ENCODE measurements at places on chromosomes 2 and 18.

- no peak for DNase-seq
Measured at GRCh38 chr2:11812466-11813248, 66.2 kb downstream of the LPIN1 start.

GRCh38 chr18:73240899-73241298 lies 373.1 kb upstream of the NETO1 start:
- no peak for DNase-seq

DNA sequence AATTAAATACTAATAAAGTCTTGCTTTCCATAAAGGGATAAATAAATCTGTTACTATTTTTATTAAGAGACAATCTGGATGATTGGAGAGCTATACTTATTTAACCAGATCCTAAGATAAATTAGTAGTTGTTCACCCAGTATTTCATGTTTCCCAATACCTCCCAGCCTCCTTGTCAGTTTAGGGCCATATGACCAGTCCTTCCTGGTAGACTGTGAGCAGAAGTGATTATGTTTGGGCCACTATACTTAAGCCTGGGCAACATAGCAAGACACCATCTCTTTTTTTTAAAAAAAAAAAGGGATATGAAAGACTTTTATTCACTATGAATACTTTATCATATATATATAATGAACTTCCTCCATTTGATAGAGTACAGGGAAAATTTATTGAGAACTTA lies 48.8 kb upstream of the PPM1B start:
- no peak for DNase-seq

- no peak for DNase-seq
Measured at GRCh38 chr2:241974851-241975592, 105.5 kb downstream of the RTP5 start.

- DNase-seq: no peak
Measured at GRCh38 chr2:62398356-62398755, 107.6 kb downstream of the TMEM17 start.

DNA sequence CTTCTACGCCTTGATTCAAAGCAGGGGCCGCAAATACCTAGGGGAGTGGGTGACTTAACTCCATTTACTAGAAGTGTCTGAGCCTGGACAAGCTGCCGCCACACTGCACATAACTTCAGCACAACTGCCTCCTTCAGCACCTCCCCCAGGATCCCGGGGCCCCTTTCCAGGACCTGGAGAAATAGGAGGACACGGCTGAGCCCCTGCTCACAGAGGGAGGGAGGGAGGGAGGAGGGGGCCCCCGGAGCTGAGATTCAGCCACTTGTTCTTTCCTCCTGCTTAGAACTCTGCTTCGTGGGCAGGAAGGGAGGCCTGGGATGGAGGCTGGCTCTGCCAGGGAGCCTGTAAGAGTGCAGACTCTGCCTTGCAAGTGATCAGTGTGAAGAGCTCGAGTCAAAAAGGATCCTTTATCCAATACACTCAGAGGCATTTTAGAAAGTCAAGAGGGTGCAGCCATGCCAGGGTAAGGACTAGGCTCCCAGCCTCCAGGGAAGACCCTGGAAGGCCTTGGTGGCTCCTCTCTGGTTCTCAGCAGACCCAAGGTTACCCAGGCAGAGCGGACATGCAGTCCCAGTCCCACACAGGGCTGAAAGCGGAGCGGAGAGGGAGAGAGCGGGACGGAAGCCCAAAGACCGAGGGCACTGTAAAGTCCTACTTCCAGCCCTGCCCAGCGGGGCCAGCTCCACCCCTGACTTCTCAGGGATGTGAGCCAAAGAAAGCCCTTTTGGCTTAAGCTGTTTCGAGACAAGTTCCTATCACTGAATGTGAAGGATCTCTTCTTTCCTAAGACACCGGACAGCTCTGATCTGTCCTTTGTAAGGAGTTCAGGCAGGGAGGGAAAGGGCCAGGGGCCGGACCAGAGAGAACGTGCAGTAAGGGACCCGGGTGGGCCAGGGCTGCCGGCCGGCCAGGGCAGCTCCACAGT lies 8.6 kb upstream of the ARMC9 start:
- DNase-seq: no peak
